ENCODE measurements at places on chromosomes 3 and 15. TPM values are rescaled to one million over a fixed set of nuclear protein-coding genes. Genes with fewer than 3 reads are reported as not detected.

DNA sequence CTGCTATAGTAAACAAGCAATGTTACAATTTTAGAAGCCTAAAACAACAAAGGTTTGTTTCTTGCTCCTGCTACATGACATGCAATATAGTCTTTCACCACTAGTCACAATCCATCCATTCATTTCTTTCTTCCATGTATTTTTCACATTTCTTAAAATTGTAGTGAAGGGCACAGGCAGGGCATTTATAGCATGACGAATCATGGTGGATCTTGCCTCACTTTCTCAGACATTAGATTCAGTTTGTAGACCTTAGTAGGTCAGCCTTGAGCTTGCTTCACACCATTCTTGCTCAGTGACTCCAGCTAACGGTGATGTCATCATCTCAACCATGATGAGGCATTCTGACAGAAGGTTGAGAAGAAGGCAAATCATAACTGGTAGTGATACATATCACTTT, 546.8 kb downstream of the TBL1XR1 start:
- H3K27ac ChIP-seq: no peak overlapping the region
- no peaks in the 10 kb centered on the region for H3K36me3 ChIP-seq
- H3K4me1 ChIP-seq: no peaks in the 10 kb centered on the region
- DNase-seq: no peak
- no peaks in the 10 kb centered on the region for H3K27me3 ChIP-seq

GRCh38 chr3:37793889-37794591, 67.6 kb upstream of the CTDSPL start:
- H3K27me3 ChIP-seq: no peaks in the 10 kb centered on the region
- no peaks in the 10 kb centered on the region for H3K4me1 ChIP-seq
- no peak overlapping the region for H3K4me3 ChIP-seq
- no peak overlapping the region for H3K27ac ChIP-seq

ERICH6 gene
- total RNA-seq: not detected

GRCh38 chr15:21261965-21262850, 178.1 kb downstream of the POTEB3 start:
- H3K27ac ChIP-seq: no peak overlapping the region
- no peak for DNase-seq

SI gene
- not detected for total RNA-seq

DNA sequence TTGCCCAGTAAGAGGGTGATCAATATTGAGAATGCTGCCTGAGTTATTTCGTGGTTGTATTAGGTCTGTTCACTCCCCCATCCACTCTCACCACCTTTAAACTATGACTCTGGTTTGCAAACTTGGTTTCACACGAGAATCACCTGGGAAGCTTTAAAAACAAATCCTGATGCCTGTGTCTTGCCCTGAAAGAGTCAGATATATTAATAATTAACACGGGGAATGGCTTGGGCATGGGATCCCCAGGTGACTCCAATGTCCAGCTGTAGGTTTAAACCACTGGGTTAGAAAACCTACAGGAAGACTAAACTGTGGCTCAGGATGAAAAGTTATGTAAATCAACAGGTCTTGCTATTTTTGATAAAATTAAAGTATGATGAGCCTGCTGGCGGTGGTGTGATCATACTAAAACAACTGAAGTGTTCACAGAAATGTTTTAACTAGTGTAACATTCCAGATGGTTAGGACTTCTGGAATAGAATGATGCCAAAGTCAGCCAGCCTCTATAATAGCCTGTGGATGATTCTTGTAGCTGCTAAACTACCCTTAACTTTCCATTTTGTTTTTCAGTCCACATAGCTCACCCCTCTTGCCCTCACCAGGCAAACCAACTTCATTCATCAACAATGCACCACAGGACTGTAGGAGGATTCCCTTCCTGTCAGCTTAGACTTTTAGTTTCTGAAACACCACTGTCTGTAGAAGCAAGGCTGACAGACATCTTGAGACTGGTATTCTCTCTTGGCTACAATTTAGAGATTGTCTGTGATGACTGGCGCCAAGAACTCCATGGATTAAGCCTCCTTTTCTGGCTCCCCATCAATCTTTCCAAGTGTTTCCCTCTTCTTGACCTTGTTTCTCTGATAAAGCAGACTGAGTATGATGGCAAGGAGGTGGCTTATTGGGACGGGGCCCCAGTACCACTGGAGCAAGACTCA, 119.1 kb upstream of the ADAMTS9 start:
- H3K27me3 ChIP-seq: no peaks in the 10 kb centered on the region
- H3K27ac ChIP-seq: no peak overlapping the region
- no peaks in the 10 kb centered on the region for H3K4me1 ChIP-seq
- DNase-seq: no peak

GRCh38 chr15:77944002-77944867, 133.3 kb downstream of the TBC1D2B start:
- peak overlapping the region; percentile 38 for H3K4me3 ChIP-seq
- H3K27me3 ChIP-seq: no peaks in the 10 kb centered on the region
- H3K4me1 ChIP-seq: peaks cover 4% of the 10 kb centered on the region

- DNase-seq: no peak
- no peaks in the 10 kb centered on the region for H3K36me3 ChIP-seq
- H3K27ac ChIP-seq: no peak overlapping the region
- no peak overlapping the region for H3K4me3 ChIP-seq
- H3K4me1 ChIP-seq: no peaks in the 10 kb centered on the region
- no peaks in the 10 kb centered on the region for H3K27me3 ChIP-seq
Observed at GRCh38 chr3:38382506-38383080, 36.0 kb downstream of the XYLB start.

GRCh38 chr3:178712247-178712646, 176.0 kb downstream of the KCNMB2 start:
- no peak for DNase-seq
- no peak overlapping the region for H3K4me3 ChIP-seq
- no peaks in the 10 kb centered on the region for H3K36me3 ChIP-seq
- no peak overlapping the region for H3K27ac ChIP-seq
- H3K4me1 ChIP-seq: no peaks in the 10 kb centered on the region

OSTN gene
- not detected for total RNA-seq

DNA sequence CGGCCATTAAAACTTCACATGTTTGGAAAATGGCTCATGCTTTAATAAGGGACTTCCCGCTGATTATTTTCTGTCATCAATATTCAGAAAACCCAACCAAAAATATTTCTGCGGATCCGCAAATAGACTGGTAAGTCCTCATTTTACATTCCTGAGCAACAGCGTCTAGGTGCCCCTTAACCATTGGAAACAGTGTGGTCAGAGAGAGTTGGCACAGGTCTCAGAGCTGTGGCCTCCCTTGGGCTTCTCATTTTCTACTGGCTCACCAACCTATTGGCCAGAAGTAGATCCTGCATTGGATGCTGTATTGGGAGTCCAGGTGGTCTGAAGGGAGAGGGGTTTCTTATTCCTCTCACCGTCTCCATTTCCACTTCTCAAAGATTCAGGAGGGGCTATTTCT, 348.1 kb upstream of the DCBLD2 start:
- peaks cover 2% of the 10 kb centered on the region for H3K4me1 ChIP-seq
- no peak for DNase-seq
- no peaks in the 10 kb centered on the region for H3K36me3 ChIP-seq
- H3K4me3 ChIP-seq: no peak overlapping the region
- no peak overlapping the region for H3K27ac ChIP-seq

SGO1 gene
- 2.7 TPM for total RNA-seq

DNA sequence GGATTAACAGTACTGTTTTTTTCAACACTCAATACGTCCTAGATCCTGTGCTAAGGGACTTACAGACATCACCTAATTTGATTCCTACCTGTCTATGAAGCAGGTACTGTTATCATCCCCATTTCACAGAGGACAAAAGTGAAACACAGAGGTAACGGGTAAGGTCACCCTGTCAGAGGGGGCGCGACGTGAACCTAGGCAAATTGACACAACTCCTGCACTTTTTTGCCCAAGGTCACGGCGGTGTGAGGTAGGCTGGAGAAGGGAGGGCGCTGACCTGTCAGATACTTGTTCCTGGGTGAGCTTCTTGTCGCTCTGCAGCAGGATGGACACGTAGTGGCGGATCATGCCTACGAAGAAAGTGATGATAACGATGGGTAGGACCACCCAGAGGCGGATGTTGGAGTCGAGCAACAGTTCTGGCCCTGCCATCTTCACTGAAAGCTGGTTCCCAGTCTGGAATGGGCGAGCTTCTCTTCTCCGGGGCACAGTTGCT, 363 bp downstream of the EMC3 start:
- H3K27me3 ChIP-seq: no peaks in the 10 kb centered on the region
- DNase-seq: no peak
- peaks cover 48% of the 10 kb centered on the region for H3K4me1 ChIP-seq
- H3K27ac ChIP-seq: peak overlapping the region; percentile 83
- H3K4me3 ChIP-seq: peak overlapping the region; percentile 98

DNA sequence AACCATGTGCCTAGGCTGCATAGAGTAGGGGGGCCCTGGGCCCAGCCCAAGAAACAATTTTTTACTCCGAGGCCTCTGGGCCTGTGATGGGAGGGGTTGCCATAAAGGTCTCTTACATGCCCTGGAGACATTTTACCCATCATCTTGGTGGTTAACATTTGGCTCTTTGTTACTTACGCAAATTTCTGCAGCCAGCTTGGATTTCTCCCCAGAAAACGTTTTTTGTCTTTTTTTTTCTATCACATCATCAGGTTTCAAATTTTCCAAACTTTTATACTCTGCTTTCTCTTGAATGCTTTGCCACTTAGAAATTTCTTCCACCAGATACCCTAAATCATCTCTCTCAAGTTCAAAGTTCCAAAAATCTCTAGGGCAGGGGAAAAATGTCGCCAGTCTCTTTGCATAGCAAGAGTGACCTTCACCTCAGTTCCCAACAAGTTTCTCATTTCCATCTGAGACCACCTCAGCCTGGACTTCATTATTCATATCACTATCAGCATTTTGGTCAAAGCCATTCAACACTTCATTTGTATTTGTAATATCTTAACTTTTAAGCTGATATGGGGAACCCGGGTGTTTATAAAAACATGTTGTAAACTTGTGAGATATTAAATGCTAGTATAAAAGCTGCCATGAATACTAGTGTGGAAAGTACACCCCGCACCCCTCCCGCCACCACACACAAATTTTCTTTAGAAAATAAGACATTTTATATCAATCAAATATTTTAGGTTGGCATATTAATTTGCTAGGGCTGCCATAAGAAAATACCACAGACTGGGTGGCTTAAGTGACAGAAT, 56.0 kb upstream of the PLSCR4 start:
- no peaks in the 10 kb centered on the region for H3K36me3 ChIP-seq
- peaks cover 4% of the 10 kb centered on the region for H3K4me1 ChIP-seq
- peak; percentile 64 for DNase-seq
- H3K27ac ChIP-seq: no peak overlapping the region
- no peak overlapping the region for H3K4me3 ChIP-seq

TF gene
- total RNA-seq: 3.5 TPM

DNA sequence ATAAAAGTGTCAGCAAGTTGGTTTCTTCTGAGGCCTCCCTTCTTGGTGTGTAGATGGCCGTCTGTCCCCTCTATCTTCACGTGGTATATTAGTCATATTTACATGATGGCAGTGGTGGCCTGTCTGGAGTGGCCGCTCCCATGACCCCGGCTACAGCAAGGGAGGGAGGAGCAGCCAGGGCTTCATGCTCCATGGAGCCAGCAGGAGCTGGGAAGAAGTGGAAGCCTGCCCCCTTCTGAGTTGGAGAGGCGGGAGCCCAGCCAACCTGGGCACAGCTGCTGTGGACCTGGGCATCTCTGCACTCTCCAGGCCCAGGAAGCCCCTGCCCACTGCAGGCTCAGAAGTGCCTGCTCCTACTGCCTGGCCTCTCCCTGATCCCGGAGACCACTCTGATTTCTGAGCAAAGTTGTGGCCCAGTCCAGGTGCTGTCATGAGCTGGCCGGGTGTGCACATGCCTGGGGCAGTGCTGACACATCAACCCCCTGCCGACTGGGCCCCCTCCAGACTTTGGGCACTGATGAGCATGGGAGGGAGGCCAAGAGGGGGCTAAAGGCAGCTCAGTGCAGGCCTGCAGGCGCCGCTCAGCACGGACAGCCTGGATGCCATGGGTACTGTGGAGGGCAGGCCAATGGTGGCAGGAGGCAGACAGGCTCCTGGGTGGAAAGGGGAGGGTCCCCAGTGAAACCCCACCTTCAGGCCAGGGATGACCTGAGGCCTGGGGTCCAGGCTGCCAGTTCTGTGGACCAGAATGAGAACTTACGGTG, 84.8 kb downstream of the SERPINI1 start:
- no peak overlapping the region for H3K27ac ChIP-seq
- no peaks in the 10 kb centered on the region for H3K27me3 ChIP-seq
- H3K4me1 ChIP-seq: no peaks in the 10 kb centered on the region
- DNase-seq: no peak

GRCh38 chr3:106172780-106173179, 304.0 kb upstream of the CBLB start:
- no peaks in the 10 kb centered on the region for H3K27me3 ChIP-seq
- no peaks in the 10 kb centered on the region for H3K36me3 ChIP-seq
- peaks cover 13% of the 10 kb centered on the region for H3K4me1 ChIP-seq
- no peak overlapping the region for H3K27ac ChIP-seq
- H3K4me3 ChIP-seq: no peak overlapping the region
- no peak for DNase-seq

- no peak for DNase-seq
- H3K27me3 ChIP-seq: no peaks in the 10 kb centered on the region
- H3K36me3 ChIP-seq: no peaks in the 10 kb centered on the region
- H3K4me1 ChIP-seq: peaks cover 2% of the 10 kb centered on the region
- H3K27ac ChIP-seq: no peak overlapping the region
Observed at GRCh38 chr3:117308756-117309155, 599.2 kb downstream of the TUSC7 start.

GRAMD1C gene
- total RNA-seq: 4.5 TPM

GRCh38 chr3:184351511-184352148, 9.8 kb downstream of the CLCN2 start:
- H3K4me1 ChIP-seq: no peaks in the 10 kb centered on the region
- no peak overlapping the region for H3K27ac ChIP-seq
- no peak for DNase-seq
- peaks cover 9% of the 10 kb centered on the region for H3K36me3 ChIP-seq
- no peak overlapping the region for H3K4me3 ChIP-seq

CCDC50 gene
- total RNA-seq: 49.7 TPM

DNA sequence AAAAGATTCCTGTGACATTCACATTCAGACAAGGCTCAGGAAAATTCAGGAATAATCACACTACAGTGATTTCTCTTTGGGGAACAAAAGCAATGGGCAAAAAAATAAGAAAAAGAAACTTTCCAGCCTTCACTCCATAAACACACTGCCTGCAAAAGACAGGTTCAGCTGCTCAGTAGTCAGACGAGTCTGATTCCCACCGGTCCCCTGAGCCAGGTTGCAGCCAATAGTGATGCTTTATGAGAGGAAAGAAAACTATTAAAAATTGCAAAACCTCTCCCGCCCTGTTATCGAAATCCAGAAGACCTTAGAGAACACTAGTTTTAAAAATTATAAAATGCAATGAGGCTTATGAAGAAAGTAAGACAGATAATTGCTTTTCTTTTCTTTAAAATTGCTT, 8.5 kb downstream of the PLCH1 start:
- no peak for DNase-seq
- H3K4me3 ChIP-seq: no peak overlapping the region
- no peaks in the 10 kb centered on the region for H3K4me1 ChIP-seq
- peak overlapping the region; percentile 54 for H3K27ac ChIP-seq
- no peaks in the 10 kb centered on the region for H3K27me3 ChIP-seq
- no peaks in the 10 kb centered on the region for H3K36me3 ChIP-seq
